GM12865 (cell line): ENCODE measurements at places on chromosomes 12 and 14.

- DNase-seq, result no peak
Observed at GRCh38 chr12:119710965-119711551, 43.1 kb downstream of the PRKAB1 start.

DNA sequence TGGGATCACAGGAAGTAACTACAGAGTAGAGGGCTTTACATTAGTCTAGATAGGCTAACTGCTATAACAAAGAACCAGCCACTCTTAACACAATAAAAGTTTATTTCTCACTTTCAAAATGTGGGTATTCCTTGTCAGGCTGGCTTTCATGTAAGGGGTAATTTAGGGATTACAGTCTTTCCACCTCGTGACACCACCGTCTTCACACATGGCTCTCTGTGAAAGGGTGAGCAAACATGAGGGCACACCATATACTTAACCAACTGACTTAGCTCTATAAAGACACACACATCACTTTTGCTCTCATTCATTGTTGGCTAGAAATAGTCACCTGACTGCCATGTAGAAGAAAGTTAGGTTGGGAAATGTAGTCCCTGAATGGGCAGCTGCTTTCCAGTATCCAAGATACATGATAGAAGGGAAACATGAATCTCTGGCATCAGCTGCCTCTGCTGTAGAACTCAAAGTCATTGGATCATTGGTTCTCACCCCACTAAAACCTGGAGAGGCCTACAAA lies 66.1 kb upstream of the CRY1 start:
- no peak for DNase-seq

GRCh38 chr14:70887737-70888499 lies 19.3 kb upstream of the PCNX1 start:
- DNase-seq, result no peak

GRCh38 chr14:51533872-51534553 lies 117.7 kb upstream of the FRMD6 start:
- DNase-seq, result no peak

- DNase-seq, result peak; percentile 67
Observed at GRCh38 chr12:111451649-111452129, 46.0 kb downstream of the SH2B3 start.

DNA sequence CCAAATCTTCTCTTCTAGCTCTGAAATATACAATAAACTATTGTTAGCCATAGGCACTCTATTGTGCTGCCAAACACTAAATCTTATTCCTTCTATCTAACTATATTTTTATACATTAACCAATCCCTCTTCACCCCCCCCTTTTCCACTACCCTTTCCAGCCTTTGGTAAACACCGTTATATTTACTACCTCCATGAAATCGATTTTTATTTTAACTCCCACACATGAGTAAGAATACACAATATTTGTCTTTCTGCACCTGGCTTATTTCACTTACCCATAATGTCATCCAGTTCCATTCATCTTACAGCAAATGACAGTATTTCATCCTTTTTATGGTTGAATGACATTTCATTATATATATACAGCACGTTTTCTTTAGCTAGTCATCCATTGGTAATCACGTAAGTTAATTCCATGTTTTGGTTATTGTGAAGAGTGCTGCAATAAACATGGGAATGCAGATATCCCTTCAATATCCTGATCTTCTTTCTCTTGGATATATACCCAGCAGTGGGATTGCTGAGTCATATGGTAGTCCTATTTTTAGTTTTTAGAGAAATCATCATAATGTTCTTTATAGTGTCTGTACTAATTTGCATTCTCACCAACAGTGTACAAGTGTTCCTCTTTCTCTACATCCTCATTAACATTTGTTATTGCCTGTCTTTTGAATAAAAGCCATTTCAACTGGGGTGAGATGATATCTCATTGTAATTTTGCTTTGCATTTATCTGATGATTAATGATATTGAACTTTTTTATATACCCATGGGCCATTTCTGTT lies 34.2 kb upstream of the PLBD1 start:
- no peak for DNase-seq

GRCh38 chr14:58199726-58200479 lies at the start of gene ACTR10:
Gene ACTR10, plus strand, starts transcription at chr14:58200149. Its CDS starts 69 bp downstream, at chr14:58200218.
- peak; percentile 92 for DNase-seq

DNA sequence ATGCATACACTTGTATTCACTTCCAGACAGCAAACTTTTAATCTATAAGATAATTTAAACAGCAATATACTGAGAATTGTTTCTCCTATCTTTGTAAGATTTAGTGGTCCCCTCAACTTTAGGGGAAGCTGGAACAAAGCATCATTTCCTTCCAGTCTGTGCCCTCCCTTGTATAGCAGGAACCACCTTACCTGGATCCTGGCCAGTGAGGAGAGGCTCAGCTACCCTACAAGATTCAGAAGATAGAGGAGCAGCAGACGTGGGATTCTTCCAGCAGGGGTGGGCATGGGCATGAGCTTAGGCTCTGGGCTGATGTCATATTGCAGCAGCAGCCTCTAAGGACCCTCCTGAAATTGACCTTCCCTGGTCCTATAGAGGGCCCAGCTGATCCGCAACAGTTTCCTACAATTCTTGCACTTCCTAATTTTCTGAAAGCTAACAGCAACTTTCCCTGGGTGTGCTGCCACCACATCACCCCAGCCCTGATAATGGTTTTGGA lies 21.3 kb downstream of the MOK start:
- no peak for DNase-seq

- DNase-seq, result peak; percentile 82
Observed at GRCh38 chr12:116325336-116325664, 47.8 kb upstream of the MED13L start.
